ENCODE measurements at places on chromosomes 2 and 18.
A peak's percentile ranks its signal among the peaks of the same experiment; 100 is the strongest.

- no peak for DNase-seq
Observed at GRCh38 chr2:206023183-206023582, 62.8 kb downstream of the INO80D start.

DNA sequence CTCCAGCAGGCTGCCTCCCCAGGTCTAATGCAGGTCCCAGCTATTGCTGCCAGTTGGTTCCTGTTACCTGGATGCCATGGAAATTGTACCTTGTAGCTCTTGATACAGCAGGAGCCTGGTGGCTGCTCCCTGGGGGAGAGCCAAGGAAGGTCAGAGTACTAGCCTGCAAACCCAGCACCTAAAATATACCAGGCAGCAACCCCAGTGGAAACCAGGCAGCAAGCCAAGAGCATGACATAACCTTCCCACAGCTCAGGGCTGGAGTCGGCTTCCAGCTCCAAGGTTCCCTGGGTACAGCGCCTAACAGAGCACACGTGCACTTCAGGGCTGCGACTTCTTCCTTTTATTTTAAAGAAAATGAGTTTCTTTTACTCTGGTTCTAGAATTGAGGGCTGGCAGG, 30.3 kb downstream of the TNP1 start:
- no peak for DNase-seq

DNA sequence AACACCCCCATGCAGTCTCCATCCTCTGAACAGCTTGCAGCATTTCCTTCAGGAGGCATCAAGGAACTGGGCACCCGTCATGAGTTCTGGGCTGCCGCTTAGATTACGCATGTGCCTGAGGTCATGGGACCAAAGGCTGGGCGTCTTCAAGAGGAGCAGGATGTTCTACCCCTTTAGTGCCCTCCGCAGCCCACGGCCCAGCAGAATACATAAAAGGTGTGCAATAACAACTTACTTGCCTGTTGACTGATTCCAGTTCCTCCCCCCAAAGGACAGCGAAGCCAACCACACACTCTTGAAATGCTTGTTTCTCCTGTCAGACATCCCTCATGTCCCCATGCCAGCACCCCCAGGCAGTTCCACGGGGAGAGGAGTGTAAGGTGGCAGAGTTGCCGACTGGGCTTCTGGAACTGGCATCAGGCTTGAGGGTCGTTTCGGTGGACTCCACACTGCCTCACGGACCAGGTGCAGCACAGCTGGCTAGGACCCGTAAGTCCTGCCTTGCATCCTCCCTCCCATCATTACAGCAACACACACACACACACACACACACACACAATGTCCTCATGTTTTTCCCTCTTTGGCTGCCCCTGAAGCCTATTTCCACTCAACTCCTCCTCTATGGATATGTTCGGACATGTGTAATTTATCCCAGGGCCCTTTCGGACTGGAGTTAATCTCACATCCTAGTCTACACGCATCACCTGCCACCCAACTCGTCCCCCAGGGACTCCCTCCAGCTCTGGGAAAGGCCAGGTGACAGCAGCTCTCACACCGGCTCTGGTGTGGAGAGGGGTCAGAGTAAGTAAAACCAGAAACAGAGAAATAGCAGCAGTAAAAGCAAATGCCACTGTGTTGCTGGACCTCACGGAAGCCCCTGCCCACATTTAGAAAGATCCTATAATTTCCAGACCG, 200.7 kb downstream of the BCL11A start:
- no peak for DNase-seq

- DNase-seq: no peak
Observed at GRCh38 chr2:230840301-230840700, 24.4 kb upstream of the ITM2C start.

DNA sequence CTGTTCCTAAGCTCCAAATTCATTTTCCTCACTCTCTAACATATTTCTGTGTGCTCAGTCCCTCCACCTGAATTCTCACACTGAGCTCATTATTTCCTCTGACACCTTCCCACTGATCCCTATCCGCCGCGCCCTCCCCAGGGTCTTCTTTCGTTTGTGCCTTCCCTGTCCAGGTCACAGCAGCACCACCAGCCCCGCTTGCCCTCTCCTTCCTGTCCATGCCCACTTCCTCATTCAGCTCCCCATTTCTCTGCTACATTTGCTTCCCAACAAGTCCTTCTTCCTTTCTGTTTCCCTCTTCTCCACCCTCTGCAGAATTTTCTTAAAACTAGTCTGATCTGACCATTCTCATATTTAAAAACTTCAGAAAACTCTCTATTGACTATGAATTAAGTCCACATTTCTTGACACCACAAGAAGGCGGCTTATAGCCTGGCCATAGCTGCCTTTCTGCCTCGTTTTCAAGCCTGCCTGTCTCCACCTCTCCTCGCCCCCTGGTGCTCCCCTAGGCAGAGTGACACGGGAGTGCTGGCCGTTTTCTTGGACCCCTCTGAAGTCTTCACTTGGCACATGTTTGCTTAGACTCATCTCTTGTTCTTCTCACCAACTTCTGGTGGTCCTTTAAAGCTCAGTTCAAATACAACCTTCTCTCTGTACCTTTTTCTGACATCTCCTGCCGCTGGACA, 138.7 kb upstream of the BOD1L2 start:
- no peak for DNase-seq

DNA sequence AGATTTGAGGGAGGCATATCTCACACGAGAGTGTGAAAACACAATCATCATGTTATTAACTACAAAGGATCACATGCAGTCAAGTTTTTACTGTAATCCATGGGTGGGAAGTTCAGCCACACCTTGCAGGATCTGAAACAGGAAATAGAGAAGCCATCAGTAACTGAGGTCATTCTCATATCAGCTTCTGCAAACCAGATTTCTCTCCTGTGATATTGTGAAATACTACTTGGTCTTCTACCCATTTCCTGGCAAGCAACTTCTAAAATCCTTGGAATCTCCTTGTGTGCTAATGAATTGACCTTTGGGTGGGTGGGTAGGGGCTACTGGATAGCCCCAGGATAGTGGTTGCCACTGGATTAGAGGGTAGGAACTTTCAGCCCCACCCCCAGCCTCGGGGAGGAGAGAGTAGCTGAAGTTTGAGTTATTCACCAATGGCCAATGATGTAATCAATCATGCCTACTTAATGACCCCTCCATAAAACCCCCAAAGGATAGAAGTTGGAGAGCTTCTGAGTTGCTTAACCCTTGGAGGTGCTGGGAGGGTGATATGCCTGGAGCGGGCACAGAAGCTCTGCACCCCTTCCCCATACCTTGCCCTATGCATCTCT, 25.6 kb upstream of the TGIF1 start:
- peak; percentile 25 for DNase-seq

DNA sequence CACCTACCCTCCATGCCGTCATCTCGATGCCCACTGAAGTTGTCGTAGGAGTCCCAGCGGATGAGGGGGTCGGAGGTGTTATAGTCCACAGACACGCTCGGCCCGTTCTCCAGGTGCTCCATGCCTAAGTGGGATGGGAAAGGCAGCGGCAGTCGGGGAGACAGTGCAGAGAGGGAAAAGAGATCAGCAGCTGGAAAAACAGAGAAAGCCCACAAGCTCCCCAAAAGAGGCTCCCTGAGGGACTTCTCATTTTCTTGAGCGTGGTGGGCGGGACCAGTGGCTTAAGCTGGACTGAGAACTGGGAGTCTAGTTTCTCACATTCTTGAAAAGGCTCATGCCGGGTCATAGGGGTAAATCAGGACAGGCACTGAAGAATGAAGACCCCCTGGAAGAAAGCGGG, 121.9 kb downstream of the TNS1 start:
- no peak for DNase-seq

GRCh38 chr2:189608795-189609422, 28.3 kb upstream of the SLC40A1 start:
- no peak for DNase-seq

DNA sequence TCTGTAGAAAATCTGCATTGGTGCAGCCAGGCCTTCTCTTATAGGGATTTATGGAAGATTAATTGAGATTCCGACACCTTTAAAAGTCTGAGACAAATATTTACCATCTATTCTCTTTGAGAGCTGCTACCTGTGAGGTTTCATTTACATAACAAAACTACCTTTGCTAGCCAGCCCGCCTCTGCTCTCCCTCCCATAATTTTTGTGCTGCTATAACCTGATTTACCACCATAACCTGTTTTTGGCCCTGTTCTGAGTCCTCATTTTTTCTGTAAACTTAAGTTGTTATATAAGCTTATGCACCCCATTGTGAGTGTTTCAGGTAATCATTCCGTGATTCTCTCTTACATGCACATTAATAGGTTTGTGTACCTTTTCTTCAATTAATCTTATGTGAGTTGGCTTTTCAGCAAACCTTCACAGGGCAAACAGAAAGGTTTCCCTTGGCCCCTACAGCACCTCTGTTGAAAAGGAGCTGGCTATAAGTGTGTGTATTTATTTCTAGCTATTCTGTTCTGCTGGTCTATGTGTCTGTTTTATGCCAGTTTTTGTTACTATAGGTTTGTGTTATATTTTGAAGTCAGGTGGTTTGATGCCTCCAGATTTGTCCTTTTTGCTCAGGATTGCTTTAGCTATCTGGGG, 114.9 kb upstream of the XIRP2 start:
- DNase-seq: no peak

DNA sequence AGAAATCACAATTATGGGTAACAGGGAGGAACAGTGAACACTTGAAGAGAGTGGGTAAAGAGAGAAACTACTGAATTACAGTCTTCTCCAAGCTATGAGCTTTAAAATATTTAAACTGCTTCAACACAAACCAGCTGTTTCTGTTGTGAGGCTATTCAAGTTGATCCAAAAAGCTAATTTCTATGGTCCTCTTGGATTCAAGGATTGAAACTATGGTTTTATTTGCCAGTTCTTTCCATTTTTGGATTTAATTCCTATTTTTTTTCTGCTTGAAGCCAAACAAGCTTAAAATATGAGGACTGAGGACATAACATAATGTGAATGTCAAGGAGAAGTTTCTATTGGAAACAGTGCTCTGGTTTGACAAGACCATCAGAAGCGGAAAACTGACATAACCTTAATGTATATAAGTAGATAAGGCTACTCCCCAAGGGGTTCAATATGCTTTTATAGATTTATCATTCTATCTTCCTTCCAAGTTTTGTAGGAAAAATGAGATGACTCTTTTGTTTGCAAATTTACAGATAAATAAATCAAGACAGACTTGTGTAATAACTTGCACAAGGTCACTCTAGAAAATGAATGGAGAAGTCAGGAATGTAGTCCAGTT, 60.7 kb upstream of the AQP4 start:
- no peak for DNase-seq

- DNase-seq: no peak
Observed at GRCh38 chr2:3601561-3602271, 6.8 kb downstream of the COLEC11 start.

DNA sequence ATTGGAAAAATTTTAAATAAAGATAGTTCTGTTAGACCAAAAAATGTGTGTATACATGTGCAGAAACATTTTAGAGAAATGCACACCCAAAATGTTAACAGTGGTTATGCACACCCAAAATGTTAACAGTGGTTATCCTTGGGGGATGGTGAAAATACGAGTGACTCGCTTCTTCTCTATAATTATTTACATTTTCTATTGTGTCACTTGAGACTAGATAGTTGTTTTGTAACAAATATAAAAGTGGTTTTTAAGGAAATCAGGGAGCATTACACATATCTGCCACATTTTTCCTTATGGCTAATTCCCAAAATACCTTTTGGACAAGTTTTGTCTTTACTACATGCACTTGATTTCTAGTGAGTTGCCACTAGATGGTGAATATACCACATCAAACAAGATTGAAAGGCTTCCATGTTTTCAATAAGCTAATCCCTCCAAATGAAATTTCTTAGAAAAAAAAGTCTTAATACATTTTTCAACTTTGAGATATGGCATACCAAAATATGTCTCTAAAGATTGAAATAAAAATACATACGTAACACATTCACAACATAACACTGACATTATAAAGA, 9.0 kb upstream of the HIBCH start:
- no peak for DNase-seq

Data from nephron progenitor cell (in vitro differentiated cells).